ENCODE measurements at places on chromosomes 11 and 22.

GRCh38 chr11:67409781-67410368, 5.6 kb upstream of the CARNS1 start:
- DNase-seq = no peak

DNA sequence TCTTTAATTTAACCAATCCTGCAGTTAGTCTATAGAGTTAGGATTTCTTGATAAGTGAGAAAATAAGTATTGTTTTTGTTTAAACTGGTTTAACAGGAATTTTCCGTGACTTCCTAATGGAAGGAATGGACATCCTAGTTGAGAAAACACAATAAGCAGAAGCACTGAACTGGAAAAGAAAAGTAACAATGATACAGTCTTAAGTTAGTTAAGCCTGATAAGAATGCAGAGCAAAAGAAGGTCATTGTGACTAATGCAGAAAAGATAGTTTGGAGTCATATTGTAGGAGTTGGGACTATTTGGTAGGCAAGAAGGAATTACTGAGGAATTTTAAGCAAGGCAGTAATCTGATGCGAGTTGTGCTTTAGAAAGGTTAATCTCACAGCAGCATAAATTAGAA, 11.7 kb downstream of the RNF141 start:
- no peak for DNase-seq

DNA sequence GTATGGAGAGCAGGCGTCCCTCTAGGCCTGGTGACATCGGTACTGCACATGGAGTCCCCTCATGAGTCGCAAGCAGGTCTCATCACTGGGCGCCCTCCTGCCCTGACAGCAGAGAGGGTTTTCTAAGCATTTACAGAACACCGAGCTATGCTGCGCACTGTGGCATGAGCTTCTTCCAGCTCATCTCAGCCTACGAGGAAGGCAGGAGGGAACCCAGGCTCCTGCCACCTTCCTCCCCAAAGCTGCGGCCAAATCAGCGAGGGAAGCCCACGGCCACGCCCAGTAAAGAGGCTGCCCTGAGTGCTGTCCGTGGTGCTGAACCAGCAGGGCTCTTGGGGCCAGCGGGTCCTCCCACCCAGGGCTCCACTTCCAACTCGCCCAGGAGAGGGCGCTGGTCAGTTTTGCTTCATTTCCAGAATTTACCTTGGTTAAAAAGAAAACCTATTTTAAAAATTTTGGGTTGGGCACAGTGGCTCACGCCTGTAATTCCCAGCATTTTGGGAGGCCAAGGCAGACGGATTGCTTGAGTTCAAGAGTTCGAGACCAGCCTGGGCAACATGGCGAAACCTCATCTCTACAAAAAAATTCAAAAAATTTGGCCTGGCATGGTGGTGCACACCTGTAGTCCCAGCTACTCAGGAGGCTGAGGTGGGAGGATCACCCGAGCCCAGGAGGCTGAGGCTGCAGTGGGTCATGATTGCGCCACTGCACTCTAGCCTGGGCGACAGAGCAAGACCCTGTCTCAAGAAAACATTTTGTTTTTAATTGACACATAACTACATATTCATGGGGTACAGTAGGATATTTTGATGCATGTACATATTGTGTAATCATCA, 34.2 kb downstream of the PHF21B start:
- peak; percentile 61 for DNase-seq

- DNase-seq = no peak
Measured at GRCh38 chr11:123543797-123544196, 110.6 kb downstream of the SCN3B start.

DNA sequence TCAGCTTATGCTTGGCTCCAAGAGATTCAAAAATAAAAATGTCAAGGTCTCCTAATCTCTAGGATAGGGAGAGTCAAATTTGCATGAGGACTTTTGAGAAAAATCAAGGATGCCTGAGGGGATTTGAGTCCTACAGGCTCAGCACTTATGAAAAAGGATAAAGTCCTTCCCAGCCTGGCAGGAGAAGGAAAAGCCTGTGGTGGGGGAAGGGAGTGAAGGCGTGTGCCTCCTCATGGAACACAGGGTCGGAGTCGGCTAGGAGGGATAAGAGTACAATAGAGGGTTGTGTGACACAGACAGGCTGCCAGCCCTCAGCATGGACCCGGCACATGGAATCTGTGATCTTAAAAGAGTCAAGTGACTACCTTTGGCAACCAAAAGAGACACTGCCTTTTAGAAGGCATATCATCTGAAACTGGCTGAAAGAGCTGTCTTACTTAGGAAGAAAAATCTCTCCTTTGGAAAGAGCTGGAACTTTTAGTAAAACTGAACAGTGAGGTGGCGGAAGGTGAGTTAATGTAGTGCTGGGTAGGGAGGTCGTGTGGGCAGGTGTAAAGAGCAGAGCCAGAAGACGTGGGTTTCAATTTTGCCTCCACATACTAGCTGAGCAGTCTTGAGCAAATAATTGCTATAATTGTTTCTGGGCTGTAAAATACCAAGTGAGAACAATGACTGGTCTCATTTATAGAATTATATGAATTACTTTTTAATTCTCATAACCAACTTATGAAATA, 58.8 kb upstream of the RDX start:
- DNase-seq = no peak

GRCh38 chr22:39230261-39231196, 14.3 kb downstream of the PDGFB start:
- no peak for DNase-seq

DNA sequence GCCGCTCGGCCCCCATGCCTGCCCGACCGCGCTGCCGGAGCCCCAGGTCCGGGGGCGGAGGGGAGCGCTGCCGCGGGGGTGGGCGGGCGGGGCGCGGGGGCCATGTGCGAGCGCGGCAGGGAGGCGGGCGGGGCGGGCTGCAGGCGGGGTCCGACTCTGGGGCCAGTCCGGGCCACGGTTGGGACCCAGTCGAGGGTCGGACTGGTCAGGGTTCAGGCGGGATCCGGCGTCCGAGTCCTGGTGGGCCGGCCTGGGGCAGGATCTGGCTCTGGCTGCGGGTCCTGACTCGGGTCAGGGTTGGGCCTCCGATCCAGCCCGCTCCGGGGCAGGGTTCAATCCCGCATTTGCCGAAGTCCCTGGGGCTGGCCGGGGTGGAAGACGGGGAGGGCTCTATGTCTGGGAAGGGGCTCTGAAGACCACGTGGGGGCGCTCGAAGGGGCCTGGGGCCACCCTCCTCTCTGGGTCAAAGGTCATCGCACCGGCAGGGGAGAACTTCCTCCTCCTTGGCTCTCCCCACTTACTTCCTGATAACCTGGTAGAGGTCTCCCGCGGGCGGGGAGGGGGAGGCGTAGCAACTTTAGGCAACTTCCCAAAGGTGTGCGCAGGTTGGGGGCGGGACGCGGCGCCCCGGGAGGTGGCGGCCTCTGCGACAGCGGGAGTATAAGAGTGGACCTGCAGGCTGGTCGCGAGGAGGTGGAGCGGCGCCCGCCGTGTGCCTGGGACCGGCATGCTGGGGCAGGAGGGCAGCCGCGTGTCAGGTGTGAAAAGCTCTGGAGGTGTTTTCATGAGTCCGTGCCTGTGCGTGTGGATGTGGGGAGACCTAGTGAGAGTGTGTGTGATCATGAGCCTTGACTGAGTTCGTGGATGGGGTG, 603 bp downstream of the ESRRA start:
- DNase-seq = peak; percentile 67

DNA sequence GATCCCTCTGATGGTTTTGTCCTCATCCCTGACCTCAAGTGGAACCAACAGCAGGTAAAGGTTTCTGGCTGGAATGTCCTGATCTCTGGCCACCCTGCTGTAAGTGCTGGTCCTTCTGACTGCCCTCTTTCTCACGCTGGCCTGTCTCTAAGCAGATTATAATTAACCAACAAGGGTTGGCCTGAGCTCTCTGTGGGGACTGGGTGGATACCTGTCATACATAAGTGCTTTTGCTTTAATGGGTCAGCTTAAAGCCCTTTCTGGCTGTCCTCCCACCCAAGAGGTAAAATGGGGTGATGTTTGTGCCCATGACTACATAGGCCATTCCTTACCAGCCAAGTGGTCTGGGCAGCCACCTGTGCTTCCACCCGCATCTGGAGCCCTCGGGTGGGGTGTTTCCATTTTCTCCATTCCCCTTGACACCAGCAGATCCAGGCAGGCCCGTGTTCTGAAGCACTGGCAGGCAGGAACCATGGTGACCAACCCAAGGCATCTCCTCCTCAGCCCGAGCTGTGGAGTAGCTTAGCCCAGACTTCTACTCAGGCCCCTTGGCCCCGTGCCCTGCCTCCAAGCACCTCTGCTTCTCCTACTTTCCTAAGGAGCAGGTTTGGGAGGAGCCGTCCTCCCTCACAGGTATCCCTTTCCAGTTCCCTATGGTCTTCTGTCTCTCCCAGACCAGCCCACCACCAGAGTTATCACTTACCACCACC, 17.0 kb upstream of the ST3GAL4 start:
- no peak for DNase-seq

GRCh38 chr11:848380-848931, 5.8 kb downstream of the TSPAN4 start:
- peak; percentile 69 for DNase-seq

DNA sequence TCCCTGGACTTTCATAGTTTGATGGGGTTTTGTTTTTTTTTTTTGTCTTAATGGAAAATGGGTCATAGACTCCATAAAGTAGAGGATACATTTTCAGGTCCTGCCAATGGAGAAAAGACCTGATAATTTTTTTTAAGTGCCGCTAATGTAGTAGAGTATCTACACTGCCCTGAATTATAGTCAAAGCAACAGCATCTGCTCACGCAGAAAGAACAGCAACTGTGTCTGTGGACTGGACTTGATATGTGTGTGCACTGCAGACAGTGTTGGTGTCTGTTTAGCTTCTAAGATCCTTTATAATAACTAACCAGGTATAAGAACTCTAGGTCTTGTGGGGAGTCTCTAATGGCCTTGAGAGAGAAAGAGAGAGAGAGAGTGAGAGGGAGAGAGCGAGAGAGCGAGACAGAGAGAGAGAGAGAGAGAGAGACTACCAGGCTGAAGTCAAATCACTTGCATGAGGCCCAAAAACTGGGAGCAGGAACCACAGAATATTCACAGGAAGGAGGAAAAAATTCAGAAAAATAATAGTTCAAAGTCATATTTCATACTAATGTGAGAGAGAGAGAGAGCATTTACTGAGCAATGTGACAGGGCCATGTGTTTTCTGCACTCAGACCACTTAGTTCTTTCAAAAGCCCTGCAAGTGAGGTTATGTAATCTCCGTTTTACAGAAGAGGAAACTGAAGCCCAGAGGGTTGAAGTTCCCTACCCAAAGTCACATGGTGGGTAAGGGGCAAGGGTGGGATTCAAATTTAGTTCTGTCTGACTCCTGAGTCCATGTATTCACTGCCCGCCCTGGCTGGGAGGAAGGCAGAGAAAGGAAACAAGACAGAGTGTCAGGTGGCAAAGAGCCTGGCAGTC, 8.6 kb upstream of the MIAT start:
- DNase-seq = no peak
